Muscle of back (tissue), 13 donors: ENCODE measurements at places on chromosomes 6 and 20.

DNA sequence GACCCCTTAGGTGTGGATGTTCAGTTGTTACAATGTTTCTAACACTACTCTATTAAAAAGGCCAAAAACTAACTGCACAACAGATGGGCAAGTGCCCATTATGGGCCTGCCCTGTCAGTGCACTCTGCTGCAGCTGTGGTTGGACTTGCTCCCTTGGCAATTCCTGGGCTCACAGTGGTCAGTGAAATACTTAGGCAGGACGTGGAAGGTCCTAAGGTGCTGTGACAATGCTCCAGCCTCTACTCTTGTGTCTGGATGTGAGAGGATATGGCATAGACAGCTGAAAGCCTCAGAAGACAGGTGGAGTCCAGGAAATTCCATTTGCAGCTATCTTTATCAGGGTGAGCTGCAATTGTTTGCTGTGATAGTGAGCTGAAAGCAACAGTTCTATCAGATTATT, 136.5 kb upstream of the OLIG3 start:
- DNase-seq: no peak

DNA sequence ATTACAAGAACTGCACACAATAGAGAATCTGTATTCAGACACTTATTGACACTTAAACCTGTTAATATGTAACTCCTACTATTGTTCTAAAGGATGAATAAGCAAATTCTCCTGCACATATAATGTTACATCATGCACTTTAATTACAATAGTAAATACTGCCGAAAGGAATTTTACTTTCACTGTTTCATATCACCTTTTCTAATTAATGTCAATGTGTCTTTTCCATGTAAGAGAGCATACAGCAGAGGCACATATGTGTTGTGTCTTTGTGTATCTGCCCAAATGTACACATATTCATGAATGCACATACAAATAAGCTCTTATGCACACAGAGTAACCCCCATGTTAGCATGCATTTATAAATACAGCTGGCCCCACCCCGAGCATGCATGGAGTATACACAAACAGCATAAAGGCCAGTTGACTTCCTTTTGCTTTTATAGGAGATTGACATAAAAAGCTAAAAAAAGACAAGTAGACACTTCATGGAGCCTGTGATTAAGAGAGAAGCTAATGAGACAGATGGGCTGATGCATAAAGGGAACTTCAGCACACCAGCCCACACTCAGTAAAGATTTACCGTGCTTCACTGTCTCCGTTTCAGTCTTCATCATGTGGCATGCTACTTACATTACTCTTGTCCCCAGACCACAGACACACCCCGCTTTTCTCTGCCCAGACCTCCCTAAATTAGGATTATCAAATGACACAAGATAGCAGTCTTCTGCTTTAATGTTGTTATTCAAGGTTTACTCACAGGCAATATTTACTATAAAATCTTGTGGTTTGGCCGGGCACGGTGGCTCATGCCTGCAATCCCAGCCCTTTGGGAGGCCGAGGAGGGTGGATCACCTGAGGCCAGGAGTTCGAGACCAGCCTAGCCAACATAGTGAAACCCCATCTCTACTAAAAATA, 184.6 kb downstream of the ATXN1 start:
- DNase-seq: no peak

DNA sequence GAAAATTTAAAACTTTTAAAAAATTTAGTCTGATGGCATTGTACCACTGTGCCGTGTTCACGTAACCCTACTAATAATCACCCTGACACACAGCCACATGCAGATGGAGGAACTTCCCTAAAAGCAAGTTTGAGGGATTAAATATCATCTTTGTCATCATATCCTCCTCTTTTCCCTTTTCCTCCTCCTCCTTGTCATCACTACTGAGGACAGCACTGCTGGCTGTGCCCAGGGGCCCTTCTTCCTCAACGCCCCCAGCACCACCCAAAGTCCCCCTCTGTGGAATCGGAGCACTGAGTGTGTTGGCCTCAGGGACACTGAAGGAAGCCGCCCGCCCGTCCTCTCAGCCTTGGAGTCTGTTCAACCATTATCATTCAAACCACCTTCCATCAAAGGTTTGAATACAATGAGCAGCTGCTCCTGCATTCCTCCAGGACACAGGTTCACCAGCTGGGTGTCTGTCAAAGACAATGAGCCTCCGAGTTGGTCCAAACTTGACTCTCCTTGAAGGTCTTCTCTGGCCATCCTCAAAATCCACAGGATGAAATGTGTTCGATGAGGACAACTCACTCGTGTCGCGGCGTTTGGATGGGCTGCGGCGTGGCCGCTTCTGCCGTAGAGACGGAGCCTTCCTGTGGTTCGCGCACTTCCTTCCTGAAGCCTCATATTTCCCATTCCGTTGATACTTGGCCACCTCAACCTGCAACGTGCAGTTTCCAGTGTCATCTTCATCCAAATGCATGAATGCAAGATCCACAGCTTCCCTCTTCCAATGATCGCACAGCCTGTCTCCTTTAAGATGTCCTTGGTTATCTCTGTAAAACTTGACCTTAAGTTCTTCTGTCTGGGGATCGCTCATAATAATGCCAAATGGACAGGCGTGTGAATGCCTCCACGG, 23.3 kb downstream of the NQO2 start:
- peak; percentile 48 for DNase-seq

DNA sequence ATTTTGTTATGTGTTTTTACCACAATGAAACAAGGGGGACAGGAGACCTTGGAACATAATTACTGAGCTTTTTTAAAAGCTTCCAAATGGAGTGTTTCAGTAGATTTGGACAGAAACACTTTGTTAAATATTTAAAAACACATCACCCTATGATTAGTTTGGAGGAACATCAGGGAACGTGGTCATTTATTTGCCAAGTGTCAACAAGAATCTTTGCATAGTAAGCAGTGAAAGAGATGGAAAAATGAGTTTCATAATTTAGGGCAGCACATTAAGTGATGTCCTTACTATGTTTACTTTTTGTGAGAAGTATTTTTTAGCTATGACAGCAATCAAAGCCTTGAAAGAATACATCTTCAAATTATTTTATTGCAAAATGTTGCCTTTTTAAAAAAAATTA, 82.6 kb downstream of the PROKR2 start:
- no peak for DNase-seq

DNA sequence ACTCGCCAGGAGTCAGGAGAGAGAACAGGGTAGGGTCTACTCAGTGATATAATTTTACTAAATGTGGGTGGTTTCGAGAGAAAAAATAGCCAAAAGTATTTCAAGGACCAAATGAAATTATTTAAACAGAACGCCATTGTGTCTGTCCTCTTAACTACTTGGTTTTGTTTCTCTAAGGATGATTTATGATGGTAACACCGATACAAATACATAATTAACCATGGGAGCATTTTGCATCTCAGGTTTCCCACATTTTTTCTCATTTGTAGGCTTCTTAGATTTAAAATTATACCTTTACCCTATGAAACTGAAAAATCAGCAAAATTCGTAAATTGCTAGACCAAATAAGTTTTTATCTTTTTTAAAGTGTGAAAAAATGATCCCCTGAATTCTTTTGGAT, 188.2 kb downstream of the ZFP64 start:
- no peak for DNase-seq

- peak; percentile 24 for DNase-seq
Measured at GRCh38 chr20:63361519-63362435, 628 bp upstream of the CHRNA4 start.

DNA sequence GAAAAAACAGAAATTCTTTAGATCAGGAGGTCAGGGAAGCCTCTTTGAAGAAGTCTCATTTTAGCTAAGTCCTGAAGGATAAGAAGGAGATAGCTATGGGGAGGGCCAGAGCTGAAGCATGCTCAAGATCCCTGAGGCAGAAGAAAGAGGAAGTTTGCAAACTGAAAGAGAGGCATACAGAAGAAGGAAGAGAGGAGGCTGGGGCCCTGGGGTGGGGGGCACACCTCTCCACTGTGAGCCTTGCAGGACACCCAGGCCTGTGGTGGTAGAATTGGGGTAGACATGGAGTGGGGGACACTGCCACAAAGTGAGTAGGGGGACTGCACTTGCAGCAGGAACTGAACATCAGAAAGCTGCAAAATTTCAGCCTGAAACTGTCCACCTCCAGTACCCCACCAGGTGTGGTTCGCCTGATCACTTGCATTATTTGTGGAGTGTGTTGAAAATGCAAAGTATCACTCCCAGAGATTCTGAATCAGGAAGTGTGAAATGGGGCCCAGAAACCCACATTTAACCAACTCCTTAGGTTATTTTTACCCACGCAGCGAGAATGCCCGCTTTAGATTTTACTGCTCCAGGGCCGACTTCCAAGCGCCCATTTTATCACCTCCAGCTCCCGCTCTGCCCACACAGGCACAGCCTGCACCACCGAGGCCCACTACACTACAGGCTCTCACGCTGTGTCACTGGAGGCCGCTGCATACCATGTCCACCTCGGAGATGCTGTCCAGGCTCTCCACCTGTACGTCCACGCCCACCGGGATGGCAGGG, 44.0 kb downstream of the GABRR2 start:
- DNase-seq: no peak
